Globus pallidus (tissue), 1 donor: ENCODE measurements at places on chromosomes 6 and 20.

GRCh38 chr6:113584767-113585166 is 272.4 kb upstream of the MARCKS start:
- DNase-seq: no peak

GRCh38 chr6:131115651-131116050 is 19.6 kb upstream of the AKAP7 start:
- no peak for DNase-seq

- DNase-seq: peak; percentile 5
Measured at GRCh38 chr6:22613695-22614094, 44.3 kb downstream of the HDGFL1 start.

DNA sequence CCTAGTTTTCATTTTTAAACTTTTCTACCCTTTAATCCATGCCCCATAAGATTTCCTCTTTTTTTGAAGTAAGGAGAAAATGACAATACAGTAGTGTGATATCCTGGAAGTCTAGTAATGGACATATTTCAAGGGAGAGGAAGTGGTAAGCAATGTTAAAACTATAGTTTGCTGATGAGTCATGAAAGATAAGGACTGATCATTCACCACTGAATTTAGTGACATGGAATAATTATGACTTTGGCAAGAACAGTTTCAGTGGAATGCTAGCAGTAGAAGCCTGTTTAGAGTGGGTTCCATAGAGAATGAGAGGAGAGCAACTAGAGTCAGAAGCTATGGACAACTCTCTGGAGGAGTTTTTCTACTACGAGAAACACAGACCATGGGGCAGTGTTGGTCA is 24.9 kb upstream of the SLC2A12 start:
- DNase-seq: no peak

DNA sequence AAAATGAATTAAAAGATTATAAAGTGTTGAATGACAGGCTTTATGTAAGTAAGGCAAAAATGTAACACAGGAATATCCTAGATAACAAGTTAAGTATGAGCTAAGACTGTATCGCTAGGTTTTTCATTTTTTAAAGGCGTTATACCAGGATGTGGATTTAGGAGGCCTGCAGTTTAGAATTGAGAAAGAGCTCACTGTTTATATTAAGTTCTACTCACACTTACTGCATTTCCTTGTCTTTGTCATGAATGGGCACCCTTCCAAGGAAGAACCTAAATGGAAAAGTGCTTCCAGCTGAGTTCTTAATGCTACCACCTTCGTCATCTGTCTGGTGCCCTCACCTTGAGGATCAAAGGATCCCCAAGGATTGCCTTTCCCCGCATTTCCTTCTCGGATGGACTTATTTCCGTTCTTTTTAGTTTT is 148.7 kb downstream of the SOX4 start:
- no peak for DNase-seq

DNA sequence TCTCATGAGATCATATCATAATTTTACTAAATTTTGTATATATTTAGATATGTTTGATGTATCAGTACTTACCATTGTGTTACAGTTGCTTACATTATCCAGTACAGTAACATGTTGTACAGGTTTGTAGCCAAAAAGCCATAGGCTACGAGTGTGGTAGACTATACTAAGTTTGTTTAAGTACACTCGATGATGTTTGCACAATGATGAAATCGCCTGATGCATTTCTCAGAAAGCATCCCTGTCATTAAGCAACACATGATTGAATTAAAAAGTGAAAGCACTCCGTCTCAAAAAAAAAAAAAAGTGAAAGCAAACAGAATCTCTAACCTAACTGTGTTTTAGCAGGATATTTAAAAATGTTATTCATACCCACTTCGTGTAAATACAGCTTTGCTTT is 104.9 kb upstream of the TFAP2D start:
- DNase-seq: no peak
